ENCODE measurements at places on chromosomes 7 and 10.

GRCh38 chr10:95431900-95432342 is 129.2 kb downstream of the SORBS1 start:
- DNase-seq, result no peak

DNA sequence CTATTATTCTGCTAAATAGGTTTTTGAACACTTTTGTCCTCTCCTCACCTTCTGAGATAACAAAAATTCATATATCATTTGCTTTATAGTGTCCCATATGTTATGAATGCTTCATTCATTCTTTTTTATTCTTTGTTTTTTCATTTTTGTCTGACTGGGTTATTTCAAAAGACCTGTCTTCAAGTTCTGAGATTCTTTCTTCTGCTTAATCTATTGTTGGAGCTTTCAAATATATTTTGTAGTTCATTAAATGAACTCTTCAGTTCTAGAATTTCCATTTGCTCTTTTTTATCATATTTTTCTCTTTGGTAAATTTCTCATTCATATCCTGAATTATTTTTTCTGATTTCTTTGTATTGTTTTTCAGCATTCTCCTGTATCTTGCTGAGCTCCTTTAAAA is 53.1 kb upstream of the SCIN start:
- DNase-seq, result no peak

DNA sequence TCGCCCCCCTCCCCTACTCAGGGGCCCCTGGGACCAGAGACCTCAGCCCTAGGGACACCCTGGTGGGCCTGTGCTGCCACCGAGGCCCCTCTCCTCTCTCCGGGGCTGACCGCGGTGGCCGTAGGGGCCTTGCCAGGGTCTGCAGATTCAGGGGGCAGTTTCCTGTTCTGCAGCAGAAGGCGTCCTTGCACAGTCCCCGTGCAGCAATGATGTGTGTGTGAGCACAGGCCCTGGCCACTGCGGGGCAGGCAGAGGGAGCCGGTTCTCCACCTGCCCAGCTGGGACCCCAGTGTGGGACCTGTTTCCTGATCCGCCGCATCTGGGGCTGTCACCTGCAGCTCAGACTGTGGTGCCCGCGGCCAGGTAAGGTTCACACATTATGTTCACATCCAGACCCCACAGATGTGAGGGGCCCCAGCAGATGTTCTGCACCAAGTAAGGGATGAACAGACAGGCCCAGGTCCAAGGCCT is 60.7 kb upstream of the DNAJB6 start:
- DNase-seq, result no peak

DNA sequence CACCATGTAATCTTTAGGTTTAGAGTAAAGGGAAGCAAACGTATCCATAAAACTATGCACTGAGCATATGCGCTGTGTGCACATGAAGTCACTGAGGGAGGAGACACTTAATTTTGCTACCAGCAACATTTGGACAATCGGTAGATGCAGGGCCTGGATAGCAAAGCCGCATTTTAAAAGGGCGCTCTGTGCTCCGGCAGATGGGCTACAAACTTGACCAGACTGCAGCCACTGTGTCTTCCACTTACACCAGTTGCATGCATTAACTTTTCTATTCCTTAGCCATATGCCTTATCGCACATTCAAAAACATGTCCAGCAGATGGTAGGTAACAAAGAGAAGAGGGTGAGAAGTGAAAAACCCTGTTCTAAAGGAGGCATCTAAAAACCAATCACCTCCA is 18.3 kb downstream of the FAM171A1 start:
- no peak for DNase-seq

GRCh38 chr7:140723006-140723405 is 26.5 kb downstream of the NDUFB2 start:
- no peak for DNase-seq

DNA sequence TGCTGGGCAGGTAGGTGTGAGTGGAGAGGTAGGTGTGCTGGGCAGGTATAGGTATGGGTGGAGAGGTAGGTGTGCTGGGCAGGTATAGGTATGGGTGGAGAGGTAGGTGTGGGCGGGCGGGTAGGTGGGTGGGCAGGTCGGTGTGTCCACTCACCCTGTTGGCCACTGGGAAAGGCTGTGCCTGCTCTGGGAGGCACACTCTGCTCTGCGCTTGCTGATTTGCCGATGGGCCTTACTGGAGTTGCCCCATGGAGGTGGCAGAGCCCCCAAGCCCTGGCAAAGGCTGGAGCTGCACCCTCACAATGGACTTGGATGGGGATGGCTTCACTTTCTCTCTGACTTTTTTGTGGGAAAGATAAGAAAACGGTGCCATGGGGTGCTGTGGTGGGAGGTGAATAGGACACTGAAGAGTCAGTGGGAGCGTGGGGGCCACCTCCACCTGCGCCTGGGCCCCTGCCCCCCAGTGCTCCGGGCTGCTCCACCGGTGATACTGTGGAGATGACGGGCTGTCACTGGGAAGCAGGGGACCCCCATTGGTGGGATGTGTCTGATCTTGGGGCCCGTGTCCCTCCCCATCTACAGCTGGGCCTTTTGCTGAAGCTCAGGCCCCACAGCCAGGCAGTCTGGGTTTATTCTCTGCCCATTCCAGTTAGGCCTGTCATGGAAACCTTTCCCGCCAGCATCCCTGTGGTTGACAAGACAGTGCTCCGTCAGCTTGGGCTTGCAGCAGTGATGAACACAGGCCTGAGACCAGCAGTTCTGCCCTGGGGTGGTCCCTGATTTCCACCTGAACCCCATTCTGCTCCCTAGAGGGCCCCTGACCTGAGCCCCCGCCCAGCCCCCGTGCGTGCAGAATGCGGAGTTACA is 75.0 kb downstream of the NKX6-2 start:
- DNase-seq, result no peak

- no peak for DNase-seq
Observed at GRCh38 chr7:14504134-14504533, 398.4 kb downstream of the DGKB start.

DNA sequence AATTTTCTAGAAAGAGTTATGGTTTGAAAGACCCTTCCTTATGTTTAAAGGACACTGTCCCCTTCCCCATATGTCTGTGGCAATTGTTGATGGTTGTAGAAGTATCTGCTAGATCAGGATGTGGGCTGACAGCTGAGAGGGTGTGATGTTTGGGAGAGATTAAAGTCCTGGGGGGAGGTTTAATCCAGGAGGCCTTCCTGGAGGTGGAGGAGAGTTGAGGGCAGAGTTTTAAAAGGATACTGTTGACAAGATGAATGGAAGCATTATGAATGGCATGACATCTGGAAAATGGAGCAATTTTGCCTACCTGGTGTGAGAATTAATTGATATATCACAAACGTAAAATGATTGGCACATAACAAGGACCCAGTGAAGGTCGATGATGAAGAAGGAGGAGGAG is 32.9 kb upstream of the SMC3 start:
- DNase-seq, result no peak
